ENCODE measurements at places on chromosomes 7 and 10.

DNA sequence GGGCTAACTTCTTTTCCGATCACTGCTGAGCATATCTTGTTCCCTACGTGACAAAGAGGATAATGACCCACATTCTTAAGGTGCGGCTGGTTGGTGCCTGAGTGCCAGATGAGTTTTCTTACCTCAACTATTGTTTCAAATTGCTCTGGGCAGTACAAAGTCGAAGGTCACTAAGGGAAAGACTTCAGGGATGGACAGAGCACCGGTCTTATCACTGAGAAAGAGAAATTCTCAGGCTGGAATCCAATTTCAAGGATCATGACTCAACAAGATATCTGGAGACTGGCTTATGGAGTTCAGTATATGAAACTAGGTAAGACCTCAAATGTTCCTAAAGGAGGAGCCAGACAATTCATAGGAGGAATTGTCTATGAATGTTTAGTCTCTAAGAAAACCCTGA lies 780.3 kb downstream of the SUGCT start:
- no peak for DNase-seq

- peak; percentile 17 for DNase-seq
Observed at GRCh38 chr10:89309156-89310055, 7.6 kb downstream of the IFIT2 start.

GRCh38 chr10:22550732-22551131 lies 163.6 kb downstream of the PIP4K2A start:
- peak; percentile 48 for DNase-seq

GRCh38 chr7:91776171-91776570 lies 104.3 kb downstream of the MTERF1 start:
- DNase-seq: no peak

GRCh38 chr10:17256051-17256450 lies 28.0 kb downstream of the VIM start:
- no peak for DNase-seq

DNA sequence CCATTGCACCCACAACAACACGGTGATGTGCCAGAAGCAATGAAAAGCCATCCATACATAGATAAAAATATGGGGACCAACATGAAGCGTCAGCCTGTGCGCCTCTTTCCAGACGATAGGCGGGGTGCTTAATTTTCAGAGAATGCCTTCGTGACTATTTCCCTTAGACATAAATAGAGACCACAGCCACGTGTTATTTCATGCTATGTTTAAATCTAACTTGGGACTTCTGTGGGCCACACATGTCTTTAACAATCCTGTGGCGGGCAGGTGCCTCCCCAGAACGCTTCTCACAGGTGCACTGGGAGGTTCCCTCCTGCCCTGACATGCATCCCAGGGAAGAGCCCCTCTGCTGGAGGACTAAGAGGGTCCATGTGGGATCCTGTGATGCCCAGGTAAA lies 259.7 kb downstream of the ADARB2 start:
- no peak for DNase-seq

DNA sequence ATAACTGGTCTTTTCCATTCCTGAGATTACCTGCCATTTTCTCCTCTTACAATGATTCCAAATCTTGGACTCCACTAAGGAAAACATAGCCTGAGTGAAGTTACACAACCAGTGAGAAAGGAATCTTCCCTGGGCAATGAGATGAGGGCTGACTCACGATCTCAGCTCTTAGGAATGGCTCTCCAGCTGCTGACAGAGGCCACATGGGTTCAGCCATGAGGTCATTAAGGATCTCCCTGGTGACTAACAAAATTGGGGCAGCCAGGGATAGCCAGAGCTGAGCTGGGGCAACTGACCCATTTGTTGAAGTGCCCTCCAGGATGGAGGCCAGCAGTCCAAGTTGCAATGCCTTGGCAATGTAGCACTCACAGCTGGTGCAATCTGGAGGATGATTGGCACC lies 78.7 kb upstream of the MKLN1 start:
- peak; percentile 97 for DNase-seq

DNA sequence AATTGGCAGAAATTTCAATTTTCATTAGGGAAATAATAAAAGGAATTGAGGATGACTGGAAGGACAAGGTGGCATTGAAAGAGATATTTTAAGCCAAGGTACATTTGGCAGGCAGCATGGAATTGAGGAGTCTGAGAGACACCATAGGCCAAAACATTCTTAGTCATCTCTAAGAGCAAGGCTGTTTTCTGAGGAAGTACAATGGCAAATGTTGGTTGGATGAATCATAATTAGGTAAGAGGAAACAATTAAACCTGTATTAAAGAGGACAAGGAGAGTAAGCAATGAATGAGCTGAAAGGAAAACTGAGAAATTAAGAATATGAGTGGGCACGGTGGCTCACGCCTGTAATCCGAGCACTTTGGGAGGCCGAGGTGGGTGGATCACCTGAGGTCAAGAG lies 86.3 kb downstream of the MRPL32 start:
- DNase-seq: peak; percentile 46

DNA sequence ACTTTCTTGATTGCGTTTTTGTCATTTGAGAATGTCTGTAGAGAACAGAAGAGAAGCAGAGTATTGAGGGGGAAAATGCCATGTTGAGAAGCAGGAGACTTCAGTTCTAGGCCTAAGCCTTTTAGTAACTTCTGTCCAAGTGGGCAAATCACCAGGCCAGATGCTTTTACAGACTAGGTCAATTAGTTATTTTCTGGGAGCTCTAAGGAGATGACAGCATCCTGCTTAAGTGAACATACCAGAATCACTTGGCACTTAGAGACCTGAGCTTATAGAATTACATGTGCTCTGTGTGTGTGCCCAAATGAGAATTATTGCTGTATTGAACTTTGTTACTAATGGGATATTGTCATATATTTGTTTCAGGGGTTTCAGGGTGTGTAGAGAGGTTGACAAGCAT lies 24.0 kb downstream of the AGK start:
- no peak for DNase-seq

DNA sequence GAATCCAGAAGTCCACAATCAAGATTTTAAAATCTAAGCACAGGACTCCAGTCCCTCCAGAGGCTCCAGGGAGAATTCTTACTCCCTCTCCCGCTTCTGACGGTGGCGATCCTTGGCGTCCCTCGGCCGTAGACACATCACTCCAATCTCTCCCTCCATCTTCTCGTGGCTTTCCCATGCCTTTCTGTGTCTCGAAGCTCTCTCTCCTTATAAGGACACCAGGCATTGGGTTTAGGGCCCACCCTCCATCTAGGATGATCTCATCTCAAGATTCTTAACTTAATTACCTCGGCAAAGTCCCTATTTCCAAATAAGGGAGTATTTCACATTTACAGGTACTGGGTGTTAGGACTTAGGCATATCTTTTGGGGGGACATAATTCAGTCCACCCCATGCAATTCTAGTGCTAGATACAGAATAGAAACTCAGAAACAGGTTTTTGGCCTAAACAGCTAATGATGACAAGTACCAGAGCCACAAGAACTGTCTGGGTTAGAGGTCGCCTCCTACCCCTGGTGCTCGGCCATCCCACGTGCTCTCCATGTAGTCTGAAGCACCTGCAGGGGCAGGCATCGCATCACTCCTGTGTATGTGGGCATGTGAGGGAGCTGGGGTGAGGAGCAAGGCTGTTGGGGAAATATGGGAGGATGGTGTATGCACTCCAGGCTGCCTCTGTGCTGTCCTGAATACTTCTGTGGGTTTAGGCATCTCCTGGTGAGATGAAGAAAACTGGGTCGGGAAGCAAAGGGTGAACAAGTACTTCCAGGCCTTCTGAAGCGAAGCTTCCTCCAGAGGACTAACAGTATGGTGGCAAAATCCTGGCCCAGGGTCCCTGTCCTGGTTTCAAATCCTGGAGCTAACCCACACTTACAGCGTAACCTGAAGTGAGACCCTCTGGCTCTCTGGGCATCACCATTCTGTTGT lies 298.3 kb upstream of the ZMIZ1 start:
- DNase-seq: no peak

DNA sequence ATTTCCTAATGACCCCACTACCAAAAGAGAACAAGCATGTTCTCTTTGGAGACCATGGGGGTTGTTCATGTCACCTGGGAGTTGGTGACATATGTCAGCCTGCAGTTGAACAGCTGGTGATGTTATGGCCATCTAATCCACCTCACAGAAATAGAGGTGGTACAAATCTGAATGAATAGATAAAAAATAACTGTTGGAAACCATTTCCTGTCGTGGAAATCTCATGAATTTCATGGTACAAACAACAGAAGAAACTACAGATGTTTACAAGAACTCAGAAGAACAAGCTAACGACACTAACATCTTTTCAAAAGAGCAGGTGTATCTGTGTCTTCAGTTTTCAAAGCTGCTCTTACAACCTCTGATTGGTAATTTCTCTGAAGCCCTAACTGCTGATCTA lies 81.3 kb downstream of the RAPGEF5 start:
- DNase-seq: no peak

DNA sequence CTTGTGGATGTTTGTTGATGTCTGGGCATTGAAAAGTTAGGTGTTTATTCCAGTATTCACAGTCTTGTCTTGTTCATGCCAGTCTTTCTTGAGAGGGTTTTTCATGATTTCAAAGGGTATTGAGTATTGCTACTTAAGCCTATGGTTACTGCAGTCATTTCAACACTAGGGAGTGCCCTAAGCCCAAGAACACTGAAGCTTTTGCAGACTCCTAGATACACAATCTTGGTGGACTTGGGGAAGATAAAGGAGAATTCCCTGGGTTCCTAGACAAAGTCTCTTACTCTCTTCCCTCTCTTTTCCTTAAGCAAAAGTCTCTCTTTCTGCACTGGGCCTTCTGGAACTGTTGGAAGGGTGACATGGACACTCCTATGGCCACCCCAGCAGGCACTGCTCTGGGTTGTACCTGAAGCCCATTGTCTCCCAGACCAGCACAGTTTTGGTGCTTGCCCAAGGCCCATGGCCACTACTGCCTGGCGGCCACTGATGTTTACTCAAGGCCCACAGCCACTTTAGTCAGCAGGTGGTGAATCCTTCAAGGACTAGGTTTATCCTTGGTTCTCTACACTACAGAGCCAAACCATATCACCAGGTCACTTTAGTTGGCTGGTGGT lies 24.9 kb downstream of the SAMD9 start:
- peak; percentile 69 for DNase-seq

DNA sequence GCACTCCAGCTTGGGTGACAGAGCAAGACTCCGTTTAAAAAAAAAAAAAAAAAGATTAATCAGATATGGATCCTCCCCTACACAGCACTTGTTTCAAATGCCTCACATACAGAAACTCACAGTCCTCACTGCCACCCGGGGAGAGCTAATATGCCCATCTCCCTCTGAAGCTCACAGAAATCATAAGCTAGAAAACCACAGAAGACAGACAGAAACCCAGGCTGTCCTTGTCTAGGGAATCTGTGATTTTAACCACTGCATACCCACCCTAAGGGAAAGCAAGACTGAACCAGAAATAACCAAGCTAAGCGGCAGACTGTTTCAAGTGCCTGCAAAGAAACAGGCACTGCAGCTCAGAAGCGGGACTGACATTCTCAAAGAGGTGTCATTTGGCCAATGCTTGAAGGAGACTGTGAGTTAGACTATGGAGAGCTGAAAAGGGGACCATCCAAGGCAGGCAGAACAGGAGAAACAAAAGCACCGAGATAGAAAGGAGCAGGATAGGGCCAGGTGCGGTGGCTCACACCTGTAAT lies 37.6 kb downstream of the SLC37A3 start:
- DNase-seq: no peak

DNA sequence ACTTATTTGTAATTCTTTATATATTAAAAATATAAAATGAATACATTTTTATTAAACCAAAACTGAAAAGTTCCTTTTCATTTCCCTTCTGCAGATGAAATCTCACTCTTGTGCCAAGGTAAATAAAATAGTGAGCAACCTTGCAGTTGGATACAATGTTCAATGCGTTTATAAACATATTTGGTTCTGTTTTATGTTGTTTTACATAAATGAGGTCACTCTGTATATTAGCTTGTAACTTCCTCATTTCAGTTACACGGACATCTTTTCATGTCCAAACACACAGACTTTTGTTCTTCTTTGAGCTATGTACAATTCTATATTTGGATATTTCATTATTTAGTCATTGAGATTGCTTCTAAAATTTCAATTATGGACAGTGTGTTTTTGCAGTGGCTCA lies 107.7 kb downstream of the BBS9 start:
- no peak for DNase-seq

GRCh38 chr7:41063116-41063515 lies 639.8 kb downstream of the INHBA start:
- no peak for DNase-seq

GRCh38 chr10:43862756-43863155 lies 214.1 kb upstream of the ZNF32 start:
- no peak for DNase-seq

DNA sequence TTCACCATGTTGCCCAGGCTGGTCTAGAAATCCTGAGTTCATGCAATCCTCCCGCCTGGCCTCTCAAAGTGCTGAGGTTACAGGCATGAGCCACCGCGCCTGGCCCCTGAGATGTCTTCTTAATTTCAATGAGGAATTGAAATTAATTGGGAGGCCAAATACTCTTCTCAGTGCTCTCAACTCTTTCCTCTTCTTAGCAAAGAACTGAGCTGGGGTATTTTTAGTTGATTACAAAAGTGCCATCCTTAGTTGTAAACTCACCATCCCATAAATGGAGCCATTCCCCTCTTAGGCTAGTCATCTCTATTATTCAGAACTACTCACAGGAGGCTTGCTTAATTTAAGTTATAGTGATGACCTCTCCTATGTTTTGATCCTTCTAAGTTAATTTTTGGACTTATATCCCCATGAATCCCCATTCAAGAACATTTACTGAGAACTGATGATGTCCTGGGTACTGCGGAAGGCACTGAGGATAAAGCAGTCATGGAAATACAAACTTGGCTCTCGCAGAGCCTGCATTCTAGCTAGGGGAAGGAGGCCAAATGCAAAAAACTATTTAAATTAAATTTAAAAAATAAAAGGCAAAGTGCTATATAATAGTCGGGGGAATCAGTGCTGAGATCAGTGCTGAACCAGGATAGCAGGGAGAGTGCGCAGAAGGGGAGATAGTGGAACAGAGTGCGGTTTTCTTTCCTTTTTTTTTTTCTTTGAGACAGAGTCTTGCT lies 145.3 kb downstream of the SFMBT2 start:
- DNase-seq: no peak

GRCh38 chr7:150862356-150862755 lies 10.0 kb downstream of the AOC1 start:
- DNase-seq: no peak

DNA sequence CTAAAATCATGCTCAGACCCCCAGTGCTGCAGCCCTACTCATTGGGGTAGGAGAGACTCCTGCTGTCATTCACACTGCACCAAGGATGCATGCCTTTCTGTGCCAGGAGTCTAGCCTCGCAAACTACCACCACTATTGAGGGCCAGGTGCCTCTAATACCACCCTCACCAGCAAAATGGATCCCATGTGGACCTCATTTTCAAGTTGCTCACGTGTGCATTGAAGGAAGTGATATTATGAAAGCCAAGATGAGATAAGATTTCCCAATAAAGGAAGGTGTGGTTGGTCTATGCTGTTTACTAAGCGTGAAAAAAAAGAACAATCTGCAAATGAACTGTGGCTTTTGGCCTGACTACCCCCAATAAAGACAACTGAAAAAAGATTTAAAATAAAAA lies 7.2 kb upstream of the LAMTOR4 start:
- no peak for DNase-seq

GRCh38 chr7:101900103-101900502 lies 82.7 kb downstream of the CUX1 start:
- DNase-seq: no peak

- DNase-seq: no peak
Observed at GRCh38 chr7:146772601-146773000, 656.0 kb downstream of the CNTNAP2 start.

All from ELR (cell line).